ENCODE measurements at places on chromosomes 13 and 19.

DNA sequence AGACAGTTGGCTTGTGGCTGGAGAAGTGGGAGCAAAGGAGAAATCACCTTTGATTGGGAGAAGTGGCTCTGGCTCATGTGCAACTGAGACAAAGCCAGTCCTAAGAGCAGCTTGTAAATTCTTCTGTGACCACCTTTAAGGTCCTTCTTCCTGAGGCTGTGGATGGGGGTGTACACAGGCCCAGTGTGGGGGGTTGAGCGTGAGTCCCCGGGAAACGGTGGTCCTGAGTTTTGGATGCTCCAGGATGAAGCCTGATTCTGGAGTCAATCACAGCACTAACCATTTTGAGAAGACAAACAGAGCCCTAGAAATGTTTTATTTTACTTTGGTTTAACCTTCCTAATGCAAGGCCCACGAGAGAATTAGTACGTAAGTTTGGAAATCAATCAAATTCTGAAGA is 3.9 kb upstream of the CEBPA start:
- no peak for DNase-seq

- no peak for DNase-seq
These were observed 47.5 kb upstream of the LSM14A start for GRCh38 chr19:34124828-34125227.

DNA sequence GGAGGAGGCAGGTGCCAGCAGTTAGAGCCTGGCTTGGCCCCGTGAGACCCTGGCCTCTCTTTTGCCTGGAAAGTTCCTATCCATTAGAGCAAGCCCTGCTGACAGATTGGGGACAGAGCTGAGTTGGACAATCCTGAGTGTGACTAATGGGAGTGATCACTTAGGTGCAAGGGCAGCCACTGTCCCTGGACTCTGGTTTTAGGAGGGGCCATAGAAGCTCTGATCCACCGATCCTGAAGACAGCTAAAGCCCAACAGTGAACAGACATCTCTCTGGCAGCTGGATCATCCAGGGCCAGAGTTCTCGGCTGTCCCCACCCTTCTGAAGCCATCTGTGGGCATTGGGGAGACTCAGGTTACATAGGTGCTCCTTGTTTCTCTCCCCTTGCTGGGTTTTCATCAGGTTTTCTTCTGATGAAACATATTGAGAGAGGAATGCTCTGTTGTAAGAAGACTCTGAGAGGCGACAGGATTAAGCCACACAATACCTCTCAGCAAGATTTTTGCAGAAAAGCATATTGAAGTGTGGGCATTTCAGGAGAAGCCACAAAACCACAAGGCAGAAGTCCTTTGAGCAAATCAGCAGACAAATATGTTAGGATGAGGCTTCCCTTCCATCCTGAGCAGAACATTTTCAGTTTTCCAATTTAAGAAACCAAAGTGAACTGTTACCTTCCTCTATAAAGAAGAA is 288.0 kb upstream of the MAB21L1 start:
- no peak for DNase-seq

GRCh38 chr13:46382224-46382623 is 4.8 kb downstream of the RUBCNL start:
- no peak for DNase-seq

Measured in esophagus squamous epithelium (tissue), 5 donors.